GM10248 (cell line): ENCODE measurements at places on chromosomes 16 and 17.

DNA sequence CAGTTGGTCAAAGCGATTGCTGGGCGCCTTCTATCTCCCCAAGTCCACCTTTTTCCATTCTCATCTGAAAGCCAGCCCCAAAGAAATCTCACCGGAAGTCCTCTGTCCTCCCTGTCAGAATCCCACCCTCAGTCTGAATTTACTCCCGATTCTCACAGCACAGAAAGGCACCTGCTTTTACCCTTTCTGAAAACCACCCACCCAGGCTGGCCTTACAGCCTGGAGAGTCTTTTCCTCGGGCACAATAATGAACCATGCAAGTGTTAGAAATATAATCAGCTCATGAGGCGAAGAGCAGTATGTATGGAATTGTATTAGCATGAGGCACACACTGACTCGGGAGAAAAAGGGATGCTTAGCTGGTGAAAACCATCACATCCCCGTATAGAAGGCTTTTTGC, 1.2 kb upstream of the ZFHX3 start:
- no peak for DNase-seq

- DNase-seq = no peak
Observed at GRCh38 chr16:49483251-49483650, 109.6 kb downstream of the C16orf78 start.

DNA sequence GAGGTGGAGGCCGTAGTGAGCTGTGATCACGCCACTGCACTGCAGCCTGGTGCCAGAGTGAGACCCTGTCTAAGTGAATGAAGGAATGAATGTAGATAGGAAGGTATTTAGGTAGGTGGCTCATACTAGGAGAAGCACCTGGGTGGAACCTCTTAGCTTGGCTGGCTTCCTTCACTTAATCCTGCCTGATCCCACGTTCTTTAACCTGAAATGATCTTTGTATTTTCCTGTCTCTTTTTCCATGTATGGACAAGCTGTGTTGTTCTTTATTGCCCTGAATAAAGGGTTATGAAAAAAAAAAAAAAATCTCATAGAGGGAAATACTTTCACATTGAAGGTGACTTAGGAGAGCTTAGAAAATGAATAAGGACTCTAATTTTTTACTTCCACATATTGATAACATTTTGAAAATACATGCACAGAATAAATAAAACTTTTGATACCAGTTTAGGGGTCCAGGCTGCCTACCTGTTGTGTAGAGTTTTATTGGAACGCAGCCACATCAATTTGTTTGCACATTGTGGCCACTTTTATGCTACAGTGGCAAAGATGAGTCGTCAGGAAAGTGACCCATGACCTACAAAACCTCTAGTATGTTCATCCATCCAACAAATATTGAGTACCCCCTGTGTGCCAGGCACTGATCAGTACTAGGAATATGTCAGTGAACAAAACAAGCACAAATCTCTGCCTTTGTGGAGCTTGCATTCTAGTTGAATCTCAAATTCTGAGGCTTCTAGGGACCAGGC, 44.6 kb downstream of the VPS35L start:
- DNase-seq = no peak

GRCh38 chr17:36183001-36183971, 6.8 kb upstream of the TBC1D3B start:
- peak; percentile 59 for DNase-seq

DNA sequence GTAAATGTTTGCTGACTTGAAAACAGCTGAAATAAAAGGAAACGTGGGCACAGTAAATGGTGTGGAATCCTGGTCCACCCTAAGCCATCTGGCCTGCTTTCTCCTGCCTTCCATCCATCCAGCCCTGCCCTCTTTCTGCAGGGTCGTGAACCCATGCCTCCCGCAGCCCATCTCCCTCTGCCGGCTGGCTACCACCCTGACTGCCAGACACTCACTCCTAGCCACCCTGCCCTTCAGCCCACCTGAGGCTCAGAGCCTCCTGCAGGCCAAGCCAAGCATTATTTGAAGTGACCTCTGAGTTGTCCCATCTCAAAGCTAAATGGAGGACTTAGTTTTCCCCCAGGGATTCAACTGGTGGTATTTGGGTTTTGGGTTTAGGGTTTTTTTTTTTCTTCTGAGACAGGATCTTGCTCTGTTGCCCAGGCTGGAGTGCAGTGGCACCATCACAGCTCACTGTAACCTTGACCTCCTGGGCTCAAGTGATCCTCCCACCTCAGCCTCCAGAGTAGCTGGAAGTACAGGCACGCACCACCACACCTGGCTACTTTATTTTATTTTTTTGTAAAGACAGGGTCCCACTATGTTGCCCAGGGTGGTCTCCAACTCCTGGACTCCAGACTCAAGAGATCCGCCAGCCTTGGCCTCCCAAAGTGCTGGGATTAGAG, 8.4 kb downstream of the ZDHHC1 start:
- no peak for DNase-seq

DNA sequence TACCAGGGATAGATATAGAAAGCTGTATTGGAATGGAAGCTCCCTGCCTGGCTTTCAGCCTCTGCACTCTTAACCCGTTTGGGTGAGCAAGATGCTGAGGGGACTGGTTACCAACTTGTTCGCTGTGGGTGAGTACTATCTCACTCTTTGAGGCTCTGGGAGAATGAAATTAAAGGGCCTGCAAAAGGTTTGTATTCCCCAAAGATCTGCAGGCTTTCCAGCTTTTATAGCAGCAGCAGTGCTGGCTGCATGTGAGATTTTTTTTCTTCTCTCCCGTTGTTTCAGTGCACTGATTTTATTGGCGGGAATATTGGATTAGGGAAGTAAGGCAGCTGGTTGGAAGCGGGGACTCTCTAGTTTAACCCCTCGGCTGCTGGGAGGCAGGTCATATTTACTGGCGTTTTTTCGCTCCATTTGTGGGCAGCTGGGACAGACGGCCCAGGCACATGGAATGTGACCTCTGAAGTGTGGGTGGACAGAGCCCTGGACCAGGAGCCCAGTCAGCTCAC, 30.9 kb downstream of the C17orf75 start:
- no peak for DNase-seq

DNA sequence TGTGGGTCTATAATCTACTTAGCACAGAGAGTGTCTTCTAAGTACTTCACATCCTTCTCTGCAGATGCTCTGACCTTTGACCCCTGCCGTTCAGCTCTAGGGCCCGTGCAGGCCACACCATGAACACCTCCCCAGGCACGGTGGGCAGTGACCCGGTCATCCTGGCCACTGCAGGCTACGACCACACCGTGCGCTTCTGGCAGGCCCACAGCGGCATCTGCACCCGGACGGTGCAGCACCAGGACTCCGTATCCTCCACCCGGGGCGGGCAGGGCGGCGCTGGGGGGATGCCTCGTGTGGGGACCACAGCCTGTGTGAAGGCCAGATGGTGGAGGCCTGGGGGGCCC, 686 bp downstream of the MLST8 start:
- DNase-seq = no peak

DNA sequence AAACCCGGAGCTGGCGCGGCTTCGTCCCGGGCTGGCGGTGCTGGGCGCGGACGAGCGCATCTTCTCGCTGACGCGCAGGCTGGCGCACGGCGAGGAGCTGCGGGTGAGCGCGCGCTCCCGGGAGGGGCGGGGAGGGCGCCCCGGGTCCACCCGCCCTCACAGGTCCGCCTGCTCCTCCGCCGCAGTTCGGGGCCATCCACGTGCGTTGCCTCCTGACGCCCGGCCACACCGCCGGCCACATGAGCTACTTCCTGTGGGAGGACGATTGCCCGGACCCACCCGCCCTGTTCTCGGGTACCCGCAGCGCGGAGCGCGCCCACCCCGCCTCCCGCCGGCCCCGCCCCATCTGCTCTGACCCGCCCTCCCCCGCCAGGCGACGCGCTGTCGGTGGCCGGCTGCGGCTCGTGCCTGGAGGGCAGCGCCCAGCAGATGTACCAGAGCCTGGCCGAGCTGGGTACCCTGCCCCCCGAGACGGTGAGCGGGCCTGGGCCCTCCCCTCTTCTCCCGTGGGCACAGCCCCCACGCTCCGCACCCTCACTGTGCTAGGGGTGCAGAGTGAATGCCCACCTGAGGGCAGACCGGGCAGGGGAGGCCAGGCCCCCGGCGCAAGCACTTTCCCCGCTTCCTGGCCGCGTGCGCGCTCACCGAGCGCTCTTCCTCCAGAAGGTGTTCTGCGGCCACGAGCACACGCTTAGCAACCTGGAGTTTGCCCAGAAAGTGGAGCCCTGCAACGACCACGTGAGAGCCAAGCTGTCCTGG, 1.4 kb downstream of the HAGHL start:
- peak; percentile 83 for DNase-seq

DNA sequence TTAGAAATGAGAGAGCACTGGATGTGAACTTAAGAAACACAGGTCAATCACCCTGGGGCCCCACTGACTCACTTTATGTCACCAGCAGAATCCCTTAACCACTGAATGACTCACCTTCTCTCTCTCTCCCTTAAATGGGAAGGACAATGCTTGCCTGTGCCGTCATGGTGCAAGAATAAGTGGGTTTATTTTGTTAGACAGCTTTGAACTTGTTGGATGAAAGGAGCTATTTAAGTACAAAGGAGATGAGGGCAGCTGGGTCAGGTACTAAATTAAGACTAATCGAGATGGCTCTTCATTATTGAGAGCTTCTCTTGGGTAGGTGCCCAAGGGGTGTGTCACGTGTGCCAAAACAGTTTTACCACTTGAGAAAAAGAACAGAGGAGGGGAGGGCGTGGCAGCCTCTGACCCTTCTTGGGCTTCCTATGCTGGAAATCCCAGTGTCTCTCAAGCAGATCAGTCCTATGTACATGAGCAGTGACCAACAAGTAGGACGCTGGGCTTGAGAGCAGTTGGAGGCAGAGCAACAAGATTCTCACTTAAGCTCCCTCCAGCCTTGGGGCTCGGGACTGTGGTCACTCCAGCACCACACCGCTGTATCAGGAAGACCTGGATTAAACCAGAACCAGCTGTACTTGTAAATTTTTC, 6.7 kb upstream of the KRT31 start:
- DNase-seq = no peak

DNA sequence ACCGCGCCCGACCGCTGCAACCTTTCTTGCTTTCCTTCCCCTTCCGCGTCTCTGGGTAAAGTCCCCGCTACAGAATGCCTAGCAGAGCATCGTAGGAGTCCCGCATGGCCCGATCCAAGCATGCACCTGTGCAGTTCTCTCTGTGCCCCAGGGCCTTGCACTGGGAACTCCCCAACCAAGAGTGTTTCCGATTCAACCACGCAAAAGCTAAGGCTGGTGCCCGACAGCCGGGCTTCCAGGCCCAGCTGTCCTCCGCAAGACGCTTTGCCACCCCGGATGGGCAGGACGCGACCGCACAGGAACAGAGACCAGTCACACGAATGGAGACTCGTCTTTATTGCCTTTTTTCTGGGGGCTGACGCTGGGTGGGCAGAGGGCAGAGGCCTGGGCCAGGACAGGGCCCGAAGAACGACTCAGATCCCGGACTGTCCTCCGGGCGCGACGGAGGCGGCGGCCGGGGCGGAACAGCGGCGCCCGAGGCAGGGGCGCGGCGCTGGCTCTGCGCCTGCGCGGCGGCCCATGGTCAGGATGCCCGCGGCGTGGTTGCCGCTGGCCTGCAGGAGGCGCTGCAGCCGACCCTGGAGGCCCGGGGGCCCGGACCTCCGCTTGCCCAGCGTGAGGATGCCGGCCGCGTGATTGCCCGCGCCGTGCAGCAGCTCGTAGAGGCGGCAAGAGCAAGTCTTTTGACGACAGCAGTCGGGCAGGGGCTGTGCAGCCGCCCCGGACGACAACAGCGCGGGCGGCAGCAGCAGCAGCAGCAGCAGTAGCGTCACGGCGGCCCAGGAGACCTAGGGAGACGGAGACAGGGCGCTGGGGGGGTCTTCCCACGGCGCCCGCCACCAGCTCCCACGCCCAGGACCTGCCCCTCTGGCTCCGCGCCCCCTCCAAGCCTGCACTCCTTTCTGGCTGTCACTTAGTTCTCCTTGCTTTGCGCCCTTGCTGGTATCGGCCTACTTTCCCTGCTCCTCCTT, 1.2 kb downstream of the HCRT start:
- peak; percentile 95 for DNase-seq

DNA sequence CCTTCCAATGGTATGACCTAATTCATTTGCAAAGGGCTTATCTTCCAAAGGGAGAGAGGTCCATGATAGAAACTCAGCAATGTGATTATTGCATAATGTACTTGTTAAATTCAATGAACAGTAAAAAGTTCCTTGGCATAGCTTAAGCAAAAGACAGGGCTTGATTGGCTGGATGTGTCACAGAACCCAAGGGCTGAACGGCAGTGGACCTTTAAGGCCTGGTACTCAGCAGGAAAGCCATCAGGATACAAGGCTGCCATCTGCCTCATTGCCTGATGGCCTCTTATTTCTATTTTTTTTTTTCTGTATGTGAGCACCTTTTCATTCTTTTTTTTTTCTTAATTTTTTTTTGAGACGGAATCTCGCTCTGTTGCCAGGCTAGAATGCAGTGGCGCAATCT, 208.9 kb upstream of the WSCD1 start:
- no peak for DNase-seq

DNA sequence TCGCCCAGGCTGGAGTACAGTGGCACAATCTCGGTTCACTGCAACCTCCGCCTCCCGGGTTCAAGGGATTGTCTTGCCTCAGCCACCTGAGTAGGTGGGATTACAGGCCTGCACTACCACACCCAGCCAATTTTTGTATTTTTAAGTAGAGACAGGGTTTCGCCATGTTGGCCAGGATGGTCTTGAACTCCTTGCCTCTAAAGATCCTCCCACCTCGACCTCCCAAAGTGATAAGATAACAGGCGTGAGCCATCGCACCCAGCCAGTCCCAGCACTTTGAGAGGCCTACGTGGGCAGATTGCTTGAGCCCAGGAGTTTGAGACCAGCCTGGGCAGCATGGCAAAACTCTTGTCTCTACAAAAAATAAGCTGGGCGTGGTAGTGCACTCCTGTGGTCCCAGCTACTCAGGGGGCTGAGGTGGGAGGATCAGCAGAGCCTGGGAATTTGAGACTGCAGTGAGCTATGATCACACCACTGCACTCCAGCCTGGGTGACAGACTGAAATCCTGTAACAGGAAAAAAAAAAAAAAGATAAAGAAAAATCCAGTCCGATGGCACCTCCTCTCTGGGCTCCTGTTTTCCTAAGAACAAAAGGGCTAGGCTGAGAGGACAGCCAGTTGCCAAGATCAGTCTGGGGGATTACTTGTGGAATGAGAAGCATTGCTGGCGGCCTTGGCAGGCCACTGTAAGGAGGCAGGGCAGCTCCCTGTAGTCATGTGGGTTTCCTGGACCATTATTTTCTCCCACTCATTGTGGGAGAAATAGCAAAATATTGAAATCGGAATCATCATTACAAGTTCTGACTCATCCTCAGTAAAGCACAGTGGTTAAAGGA, 3.0 kb upstream of the PIPOX start:
- DNase-seq = no peak

DNA sequence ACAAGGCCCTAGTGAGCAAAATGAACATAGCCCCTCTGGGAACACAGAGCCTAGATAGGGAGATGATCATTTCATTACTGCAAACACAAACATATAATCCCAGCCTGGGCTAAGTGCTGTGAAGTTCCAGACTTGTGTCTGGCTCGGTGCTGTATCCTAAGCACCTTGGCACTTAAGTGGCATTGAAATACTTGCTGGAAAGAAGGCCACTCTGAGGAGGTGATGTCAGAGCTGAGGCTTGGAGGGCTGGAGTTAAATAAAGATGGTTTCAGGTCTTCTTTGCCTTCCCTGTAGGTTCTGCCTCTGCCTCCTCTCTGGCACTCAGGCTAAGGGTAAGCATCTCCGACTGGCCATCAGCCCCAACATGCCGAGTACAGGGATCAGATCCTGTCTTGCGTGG, 2.4 kb upstream of the CACNA1G start:
- DNase-seq = no peak
